ENCODE measurements at places on chromosomes 16 and 17.

GRCh38 chr16:21103941-21104860 is 46.4 kb downstream of the DNAH3 start:
- no peak for DNase-seq
- no peaks in the 10 kb centered on the region for H3K27me3 ChIP-seq
- H3K36me3 ChIP-seq, result no peaks in the 10 kb centered on the region
- H3K4me1 ChIP-seq, result no peaks in the 10 kb centered on the region
- H3K4me3 ChIP-seq, result no peak overlapping the region
- no peak overlapping the region for H3K27ac ChIP-seq

- DNase-seq, result no peak
- no peaks in the 10 kb centered on the region for H3K36me3 ChIP-seq
- H3K27me3 ChIP-seq, result no peaks in the 10 kb centered on the region
Measured at GRCh38 chr16:88306860-88307545, 75.8 kb upstream of the ZNF469 start.

DNA sequence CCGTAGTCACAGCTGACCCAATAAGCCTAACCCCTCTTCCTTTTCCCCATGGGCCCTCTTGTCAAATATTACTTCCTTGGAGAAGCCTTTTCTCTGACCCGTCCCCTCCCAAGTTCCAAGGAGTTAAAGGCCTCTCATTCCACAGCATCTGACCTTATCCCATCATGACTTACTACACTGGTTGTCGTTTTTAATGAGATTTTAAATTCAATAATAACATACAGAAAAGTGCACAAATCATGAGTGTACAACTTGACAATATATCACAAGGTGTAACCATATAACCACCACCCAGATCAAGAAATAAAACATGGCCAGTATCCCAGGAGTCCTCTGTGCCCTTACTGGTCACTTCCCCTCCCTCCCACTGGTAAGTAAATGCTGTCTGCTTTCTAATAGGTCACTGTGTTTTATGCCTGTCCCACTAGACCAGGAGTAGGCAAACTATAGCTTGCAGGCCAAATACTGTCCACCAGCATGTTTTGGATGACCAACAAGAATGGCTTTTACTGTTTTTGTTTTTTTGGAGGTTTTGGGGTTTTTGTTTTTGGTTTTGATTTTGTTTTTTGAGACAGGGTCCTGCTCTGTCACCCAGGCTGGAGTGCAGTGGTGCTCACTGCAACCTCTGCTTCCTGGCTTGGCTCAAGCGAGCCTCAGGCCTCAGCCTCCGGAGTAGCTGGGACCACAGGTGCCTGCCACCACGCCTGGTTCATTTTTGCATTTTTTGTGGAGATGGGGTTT is 1.2 kb upstream of the FDXR start:
- peak overlapping the region; percentile 97 for H3K27ac ChIP-seq
- no peak for DNase-seq
- H3K4me1 ChIP-seq, result peaks cover 6% of the 10 kb centered on the region
- H3K27me3 ChIP-seq, result no peaks in the 10 kb centered on the region
- H3K4me3 ChIP-seq, result peak overlapping the region; percentile 74
- no peaks in the 10 kb centered on the region for H3K36me3 ChIP-seq

DNA sequence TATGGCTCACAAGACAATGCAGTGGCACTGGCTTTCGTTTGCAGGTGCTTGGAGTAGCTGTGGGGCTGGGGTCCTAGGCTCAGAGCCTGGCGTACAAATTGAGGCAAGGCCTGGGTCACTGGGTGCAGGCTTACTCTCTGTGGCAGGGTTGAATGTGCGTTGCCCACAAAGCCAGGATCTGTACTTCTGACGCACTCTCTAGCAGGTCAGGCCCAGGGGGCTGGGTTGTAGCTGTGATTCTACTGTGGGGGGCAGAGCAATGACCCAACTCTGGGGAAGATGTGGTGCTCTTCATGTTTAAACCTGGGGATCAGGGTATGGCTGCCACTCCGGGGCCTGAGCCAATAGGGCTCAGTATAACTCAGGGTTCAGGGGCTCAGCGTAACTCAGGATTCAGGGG is 6.4 kb upstream of the PRSS21 start:
- H3K27me3 ChIP-seq, result no peaks in the 10 kb centered on the region
- DNase-seq, result no peak
- no peak overlapping the region for H3K4me3 ChIP-seq
- H3K36me3 ChIP-seq, result no peaks in the 10 kb centered on the region
- H3K27ac ChIP-seq, result no peak overlapping the region
- no peaks in the 10 kb centered on the region for H3K4me1 ChIP-seq

- no peaks in the 10 kb centered on the region for H3K36me3 ChIP-seq
- H3K27ac ChIP-seq, result no peak overlapping the region
- no peak overlapping the region for H3K4me3 ChIP-seq
- peaks cover 3% of the 10 kb centered on the region for H3K4me1 ChIP-seq
- no peaks in the 10 kb centered on the region for H3K27me3 ChIP-seq
Measured at GRCh38 chr16:30628628-30629540, 18.7 kb upstream of the ZNF689 start.

DNA sequence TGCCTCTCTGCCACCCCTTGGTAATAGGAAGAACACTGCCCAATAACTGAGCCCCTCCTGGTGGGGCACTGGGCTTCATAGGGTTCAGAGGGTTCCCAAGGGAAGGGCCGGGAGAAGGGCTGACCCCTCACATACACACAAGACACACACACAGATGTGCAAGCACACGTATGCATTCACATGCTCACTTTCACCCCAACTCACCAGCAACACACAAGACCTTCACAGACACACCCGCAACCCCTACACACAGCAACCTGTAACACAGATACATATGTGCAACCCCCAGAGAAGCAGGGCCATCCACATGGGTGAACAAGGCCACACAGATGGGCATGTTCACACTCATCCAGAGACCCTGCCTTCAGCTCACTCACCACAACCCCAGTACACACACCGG is 225.1 kb downstream of the ZNF423 start:
- H3K27me3 ChIP-seq, result no peaks in the 10 kb centered on the region
- H3K27ac ChIP-seq, result no peak overlapping the region
- H3K36me3 ChIP-seq, result no peaks in the 10 kb centered on the region
- no peak overlapping the region for H3K4me3 ChIP-seq

DNA sequence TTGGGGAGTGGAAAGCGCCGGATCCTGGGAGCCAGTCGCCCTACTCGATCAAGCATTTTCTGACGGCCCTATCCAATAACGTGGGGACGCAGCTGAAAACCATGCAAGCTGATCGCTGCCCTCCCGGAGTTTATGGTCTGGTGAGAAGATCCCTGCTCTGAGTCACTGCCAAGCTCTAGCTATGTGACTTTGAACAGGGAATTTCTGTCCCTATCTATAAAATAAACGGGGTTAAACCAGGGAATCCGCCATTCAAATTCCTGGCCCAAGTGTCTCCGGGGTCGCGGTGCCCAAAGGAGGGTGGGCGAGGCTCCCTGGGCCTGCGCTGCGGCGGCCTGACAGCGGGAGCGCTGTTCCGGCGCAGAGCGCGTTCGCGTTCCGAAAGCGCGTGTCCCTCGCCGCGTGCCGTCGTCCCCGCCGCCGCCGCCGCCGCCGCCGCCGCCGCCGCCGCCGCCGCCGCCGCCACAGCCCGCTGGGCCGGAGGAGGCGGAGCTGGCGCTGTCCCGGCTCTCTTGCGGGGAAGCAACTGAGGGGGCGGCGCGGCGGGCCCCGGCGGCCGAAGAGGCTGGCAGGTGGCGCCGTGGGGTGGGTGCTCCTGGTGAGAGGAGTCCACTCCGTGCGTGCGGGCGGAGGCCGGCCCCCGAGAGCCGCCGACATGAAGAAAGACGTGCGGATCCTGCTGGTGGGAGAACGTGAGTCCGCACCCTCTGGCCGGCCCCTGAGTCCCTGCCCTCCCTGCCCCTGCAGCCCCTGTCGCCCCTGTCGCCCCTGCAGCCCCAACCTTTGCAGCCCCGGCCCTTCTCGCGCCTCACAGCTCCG is at the start of gene RHOT1:
TSS of gene RHOT1 (plus strand) at position 465 of the 819 bp plus-strand sequence. CDS start at position 656, 191 bp downstream.
- DNase-seq, result peak; percentile 85
- peaks cover 4% of the 10 kb centered on the region for H3K36me3 ChIP-seq
- H3K4me1 ChIP-seq, result no peaks in the 10 kb centered on the region
- peak within 1 kb of the TSS; percentile 86 for H3K4me3 ChIP-seq
- no peaks in the 10 kb centered on the region for H3K27me3 ChIP-seq
- H3K27ac ChIP-seq, result peak within 1 kb of the TSS; percentile 84

GRCh38 chr17:78889531-78889930 is 13.5 kb downstream of the CEP295NL start:
- H3K27ac ChIP-seq, result peak overlapping the region; percentile 67
- DNase-seq, result no peak
- H3K27me3 ChIP-seq, result no peaks in the 10 kb centered on the region
- no peak overlapping the region for H3K4me3 ChIP-seq

DNA sequence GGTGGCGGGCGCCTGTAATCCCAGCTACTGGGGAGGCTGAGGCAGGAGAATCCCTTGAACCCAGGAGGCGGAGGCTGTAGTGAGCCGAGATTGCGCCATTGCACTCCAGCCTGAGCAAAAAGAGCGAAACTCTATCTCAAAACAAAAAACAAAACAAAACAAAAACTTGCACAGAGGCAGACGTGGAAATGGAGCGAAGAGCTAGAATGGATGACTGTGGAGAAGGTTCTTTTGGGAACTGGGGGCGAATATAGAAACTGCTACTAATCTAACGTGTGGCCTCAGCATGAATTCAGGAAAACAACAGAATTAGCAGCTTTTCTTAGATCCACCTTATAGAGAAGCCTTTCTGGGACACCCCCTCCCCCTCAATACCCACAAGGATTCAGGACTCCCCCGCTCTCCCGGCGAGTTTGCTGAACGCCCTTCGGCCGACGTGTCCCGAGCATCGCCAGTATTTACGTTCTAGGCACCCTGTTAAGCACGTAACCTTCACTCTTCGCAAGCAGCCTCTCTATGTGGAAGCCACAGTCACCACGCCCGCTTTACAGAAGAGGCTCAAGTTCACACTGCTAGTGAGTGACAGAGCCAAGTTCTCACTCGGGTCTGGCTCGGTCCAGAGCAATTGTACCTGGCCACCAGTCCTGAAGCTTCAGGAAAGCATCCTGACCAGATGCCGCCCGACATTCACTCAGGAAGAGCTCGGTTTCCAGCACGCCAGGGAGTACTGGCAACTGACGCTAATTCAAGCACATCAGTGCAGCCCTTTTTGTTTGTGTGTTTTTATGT is 13.3 kb upstream of the ABR start:
- H3K36me3 ChIP-seq, result no peaks in the 10 kb centered on the region
- H3K4me3 ChIP-seq, result no peak overlapping the region
- H3K27ac ChIP-seq, result no peak overlapping the region
- H3K27me3 ChIP-seq, result no peaks in the 10 kb centered on the region
- peaks cover 16% of the 10 kb centered on the region for H3K4me1 ChIP-seq
- DNase-seq, result no peak

DNA sequence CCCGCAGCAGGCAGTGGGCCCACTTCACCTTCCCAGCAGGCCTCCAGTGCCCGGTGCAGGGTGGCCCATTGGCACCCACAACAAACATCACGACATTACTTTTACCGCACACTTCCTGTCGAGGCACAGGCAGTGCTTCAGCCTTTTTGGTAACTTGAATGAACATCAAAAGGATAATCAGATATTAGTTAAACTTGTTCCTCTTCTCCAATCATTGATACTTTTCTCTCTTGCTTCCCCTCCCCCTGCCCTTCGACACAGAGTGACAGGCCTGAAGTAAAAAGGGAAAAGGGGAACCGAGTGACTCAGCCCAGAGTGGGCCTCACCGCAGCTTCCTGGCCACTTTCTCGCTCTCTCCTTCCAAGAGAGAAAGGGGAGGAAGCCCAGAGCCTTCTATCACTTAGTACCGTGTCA is 507.0 kb downstream of the MAF start:
- DNase-seq, result peak; percentile 43
- no peaks in the 10 kb centered on the region for H3K27me3 ChIP-seq
- H3K36me3 ChIP-seq, result no peaks in the 10 kb centered on the region
- H3K27ac ChIP-seq, result no peak overlapping the region

DNA sequence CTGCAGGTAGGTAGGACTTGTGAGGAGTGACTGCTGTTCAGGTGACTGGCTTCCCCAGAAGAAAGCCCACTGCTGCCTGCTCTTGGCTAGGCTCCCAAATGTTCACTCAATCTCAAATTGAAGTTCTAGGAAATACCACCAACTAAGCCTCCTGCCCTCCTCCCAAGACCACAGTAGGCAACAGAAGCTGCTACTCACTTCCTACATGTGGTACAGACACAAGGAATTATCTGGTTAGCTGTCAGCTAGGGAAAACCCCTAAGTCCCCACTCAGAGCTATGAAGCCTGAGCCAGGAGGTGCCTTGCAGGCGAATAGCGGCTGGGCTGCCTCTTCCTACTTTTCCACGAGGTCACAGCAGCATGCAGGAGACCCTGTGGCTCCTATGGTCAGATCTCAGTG is 4.9 kb downstream of the FBXO39 start:
- H3K36me3 ChIP-seq, result no peaks in the 10 kb centered on the region
- no peak overlapping the region for H3K27ac ChIP-seq
- no peak overlapping the region for H3K4me3 ChIP-seq
- DNase-seq, result no peak
- H3K27me3 ChIP-seq, result no peaks in the 10 kb centered on the region

DNA sequence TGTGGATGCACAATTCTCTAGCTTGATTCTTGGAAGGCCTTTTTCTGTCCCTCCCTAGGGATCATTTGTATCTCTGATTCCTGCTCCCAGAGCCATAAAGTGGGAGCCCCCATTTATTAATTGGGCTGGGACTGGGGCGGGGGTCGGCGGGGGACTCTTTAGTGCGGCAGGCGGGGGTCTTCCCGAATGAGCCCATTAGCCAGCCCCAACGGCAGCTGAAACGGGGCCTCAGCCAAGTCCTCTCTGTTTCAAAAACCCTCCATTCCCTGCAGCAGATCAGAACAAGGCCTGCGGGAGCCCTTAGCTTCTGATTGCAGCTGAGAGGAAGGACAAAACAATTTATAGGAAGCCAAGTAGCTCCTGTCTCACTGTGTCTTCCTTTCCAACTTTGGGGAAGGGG is 67.1 kb downstream of the NEUROD2 start:
- no peaks in the 10 kb centered on the region for H3K36me3 ChIP-seq
- H3K27me3 ChIP-seq, result no peaks in the 10 kb centered on the region
- no peaks in the 10 kb centered on the region for H3K4me1 ChIP-seq

DNA sequence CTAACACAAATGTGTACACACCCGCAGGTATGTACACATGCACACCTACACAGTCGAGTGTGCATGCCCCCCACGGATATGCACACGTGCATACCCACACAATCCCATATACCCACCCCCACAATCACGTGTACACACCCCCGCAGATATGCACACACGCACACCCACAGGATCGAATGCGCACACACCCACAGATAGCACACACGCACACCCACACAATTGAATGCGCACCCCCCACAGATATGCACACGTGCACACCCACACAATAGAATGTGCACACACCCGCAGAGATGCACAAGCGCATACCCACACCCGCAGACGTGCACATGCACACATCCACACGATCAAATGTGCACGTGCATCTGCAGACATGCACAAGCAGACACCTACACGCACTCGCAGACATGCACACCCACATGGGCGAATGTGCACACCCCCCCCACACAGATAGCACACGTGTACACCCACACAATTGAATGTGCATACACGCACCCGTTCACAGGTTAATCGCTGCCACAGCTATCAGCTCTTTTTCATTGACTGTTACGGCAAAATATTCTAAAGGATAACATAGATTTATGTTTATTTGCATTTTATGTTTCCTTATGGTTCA is 10.8 kb downstream of the ZNF750 start:
- DNase-seq, result no peak
- no peaks in the 10 kb centered on the region for H3K4me1 ChIP-seq
- H3K4me3 ChIP-seq, result no peak overlapping the region
- no peaks in the 10 kb centered on the region for H3K27me3 ChIP-seq

GRCh38 chr16:88337021-88337420 is 45.7 kb upstream of the ZNF469 start:
- no peaks in the 10 kb centered on the region for H3K36me3 ChIP-seq
- H3K4me1 ChIP-seq, result no peaks in the 10 kb centered on the region
- no peak overlapping the region for H3K27ac ChIP-seq
- no peaks in the 10 kb centered on the region for H3K27me3 ChIP-seq

- H3K27me3 ChIP-seq, result peaks cover 3% of the 10 kb centered on the region
- peak overlapping the region; percentile 80 for H3K4me3 ChIP-seq
- H3K36me3 ChIP-seq, result no peaks in the 10 kb centered on the region
- peak; percentile 61 for DNase-seq
Measured at GRCh38 chr16:2339521-2340484, 725 bp downstream of the ABCA3 start.

Data from Peyer's patch (tissue), 4 donors.